Activated CD8-positive, alpha-beta memory T cell treated with anti-CD3 and anti-CD28 coated beads, Interleukin-2, amount 10 ng/mL, durations not matched to agents 7 days and 5 days (primary cell): ENCODE measurements at places on chromosomes 6 and 20. TPM values are rescaled to one million over a fixed set of nuclear protein-coding genes. Genes with fewer than 3 reads are reported as not detected.

The GHRH gene
- total RNA-seq, result not detected

The HCRTR2 gene
- total RNA-seq, result not detected

The REM1 gene
- total RNA-seq, result not detected

The RFX6 gene
- total RNA-seq, result not detected

The DYNLT2 gene
- total RNA-seq, result 3.3 TPM

The GABRR1 gene
- not detected for total RNA-seq

The SLC4A11 gene
- 5.4 TPM for total RNA-seq

The LY6G6D gene
- not detected for total RNA-seq

The TRIM38 gene
- total RNA-seq, result 28.2 TPM

The RNASET2 gene
- 46.6 TPM for total RNA-seq

The GLP1R gene
- not detected for total RNA-seq

The ZSCAN12 gene
- total RNA-seq, result 7.1 TPM

The NEDD9 gene
- total RNA-seq, result 114 TPM

The PGK2 gene
- not detected for total RNA-seq

The PRRT1 gene
- 0.23 TPM for total RNA-seq

The LEMD2 gene
- 64.9 TPM for total RNA-seq

The MICB gene
- total RNA-seq, result 63.8 TPM

The HLA-G gene
- 0.66 TPM for total RNA-seq
